ENCODE measurements at places on chromosomes 12 and 14.

DNA sequence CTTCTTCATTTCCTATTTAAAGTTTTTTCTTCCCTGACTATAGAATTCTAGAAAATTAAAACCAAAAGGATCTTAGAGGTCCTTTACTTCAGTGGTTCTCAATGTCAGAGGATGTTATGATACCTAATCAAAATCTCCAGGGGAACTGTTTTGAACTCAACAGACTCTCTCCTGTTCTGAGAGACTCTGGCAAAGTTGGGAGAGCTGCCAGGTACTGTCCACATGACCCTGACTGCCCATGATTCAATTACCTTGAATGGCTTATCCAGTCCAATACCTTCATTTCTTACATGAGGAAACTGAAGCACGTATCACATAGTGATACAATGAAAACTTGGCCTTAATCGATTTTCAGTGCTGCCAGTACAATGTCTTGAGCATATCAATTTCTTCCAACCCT, 16.6 kb downstream of the ALKBH1 start:
- DNase-seq, result no peak

- DNase-seq, result no peak
Observed at GRCh38 chr12:28540324-28540714, 350.1 kb downstream of the CCDC91 start.

GRCh38 chr12:64671681-64672080, 61.4 kb downstream of the RASSF3 start:
- no peak for DNase-seq

DNA sequence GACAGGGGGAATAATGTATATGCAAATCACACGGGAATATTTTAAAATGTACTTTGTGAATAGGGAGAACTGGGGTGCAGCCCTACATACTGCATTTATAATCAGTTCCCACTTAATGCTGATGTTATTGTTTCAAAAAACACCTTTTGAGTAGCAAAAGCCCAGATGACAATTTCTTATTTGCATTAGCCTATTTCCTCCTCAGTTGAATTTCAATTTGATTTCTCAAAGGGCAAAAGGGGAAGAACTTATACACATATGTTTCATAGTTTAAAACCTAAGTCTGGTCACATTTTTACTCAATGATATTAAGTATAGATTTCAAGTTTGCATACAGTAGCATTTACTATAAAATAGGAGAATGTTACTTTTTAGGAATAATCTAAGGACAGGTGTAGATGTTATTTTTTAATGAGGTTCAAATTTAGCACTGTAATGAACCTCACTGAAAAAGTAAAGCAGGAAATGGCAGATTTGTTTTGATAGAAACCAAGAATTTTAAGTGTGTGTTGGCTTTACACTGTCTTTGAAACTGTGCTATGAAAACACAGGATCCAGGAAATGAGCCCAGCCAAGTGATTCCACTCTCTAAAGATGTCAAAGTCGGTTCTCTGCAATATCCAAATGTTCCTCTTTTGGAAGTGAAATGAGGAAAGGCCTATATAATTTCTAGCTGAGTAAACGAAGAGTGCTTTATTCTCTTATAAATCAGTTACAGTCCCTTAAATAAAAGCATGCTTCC, 367.4 kb downstream of the BTG1 start:
- no peak for DNase-seq

GRCh38 chr14:54453252-54453651, 12.1 kb upstream of the CNIH1 start:
- DNase-seq, result no peak

DNA sequence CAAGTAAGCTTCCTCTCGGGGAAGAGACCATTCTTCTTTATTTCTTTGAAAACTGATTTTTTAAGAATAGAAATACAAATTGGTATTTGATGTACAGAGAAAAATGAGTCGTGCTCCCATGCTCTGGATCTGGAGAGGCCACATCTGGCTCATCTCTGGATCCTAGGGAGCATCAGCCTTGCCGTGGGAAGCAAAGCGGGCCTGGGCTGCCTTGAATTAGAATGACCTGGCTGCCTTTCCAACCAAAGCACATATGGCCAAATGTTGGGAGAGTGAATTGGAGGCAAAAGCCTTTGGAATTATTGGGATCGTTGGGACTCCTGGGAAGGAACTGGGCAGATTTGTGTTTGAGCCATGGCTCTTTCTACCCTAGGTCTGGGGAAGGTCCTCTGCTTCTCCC, 80.0 kb downstream of the SLC25A47 start:
- DNase-seq, result no peak

- no peak for DNase-seq
Observed at GRCh38 chr12:76311796-76312195, 36.4 kb downstream of the BBS10 start.

DNA sequence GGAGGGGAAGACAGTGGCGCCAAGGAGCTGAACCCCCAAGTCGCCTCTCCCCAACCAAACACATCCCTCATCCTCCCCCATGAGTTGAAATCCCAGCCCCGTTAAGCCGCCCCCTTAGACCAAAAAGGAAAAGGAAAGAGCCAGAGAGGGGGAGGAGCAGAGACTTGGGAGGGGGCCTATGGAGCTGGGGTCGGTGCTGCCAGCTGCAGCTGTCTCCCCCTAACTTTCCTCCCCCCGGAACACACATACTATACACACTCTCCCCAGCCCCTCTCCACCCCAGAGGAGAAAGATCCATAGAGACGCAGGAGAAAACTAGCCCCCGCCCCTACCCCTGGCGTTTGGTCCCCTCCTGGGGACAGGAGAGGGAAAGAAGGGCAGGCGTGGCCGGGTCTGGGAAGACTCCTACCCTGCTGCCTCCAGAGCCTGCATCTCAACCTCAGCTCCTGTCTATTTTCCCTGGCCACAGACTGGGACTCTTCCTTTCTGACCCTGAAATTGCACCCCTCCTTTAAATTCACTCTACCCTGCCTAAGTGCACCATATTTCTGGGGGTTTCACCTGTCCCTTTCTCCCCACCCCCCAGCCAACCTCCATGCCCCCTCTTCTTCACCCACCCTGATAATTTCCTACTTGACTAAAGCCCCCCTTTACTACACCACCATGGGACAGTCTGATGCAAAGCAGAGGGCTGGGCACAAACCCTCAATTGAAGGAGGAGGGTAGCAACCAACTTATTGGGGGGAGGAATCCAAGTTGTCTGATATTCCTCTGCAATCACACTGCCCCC, 1.7 kb upstream of the HOXC9 start:
- DNase-seq, result no peak

DNA sequence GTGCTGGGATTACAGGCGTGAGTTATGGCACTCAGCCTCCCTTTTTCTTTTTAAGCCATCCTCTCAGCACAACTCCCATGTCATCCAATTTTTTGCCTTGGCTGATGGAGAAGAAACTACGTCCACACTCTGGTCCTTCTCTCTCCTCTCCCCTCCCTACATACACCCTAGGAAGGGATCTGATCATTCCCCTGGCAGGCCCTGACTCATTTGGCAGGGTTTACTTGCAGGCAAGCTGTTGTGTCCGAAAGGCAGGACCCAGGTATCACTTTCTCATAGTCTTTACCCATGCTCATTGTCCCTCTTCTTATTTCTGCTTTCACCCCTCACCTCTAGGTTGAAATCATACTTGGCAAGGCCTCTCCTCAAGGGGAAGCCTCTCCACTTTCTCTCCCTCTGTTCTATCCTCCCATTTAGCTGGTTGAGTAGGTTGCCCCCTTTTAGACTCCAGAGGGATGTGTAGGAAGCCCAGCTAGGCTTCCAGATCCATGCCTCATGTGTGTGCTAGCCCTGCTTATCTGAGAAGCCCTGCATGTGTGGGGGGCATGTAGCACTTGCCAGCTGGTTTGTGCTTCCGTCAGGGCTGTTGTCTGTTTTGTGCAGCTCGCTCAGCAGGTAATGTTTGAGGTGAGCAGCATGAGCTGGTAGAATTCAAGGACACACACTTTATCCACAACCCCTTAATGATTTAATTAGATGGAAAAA, 14.8 kb downstream of the GPR19 start:
- DNase-seq, result no peak

DNA sequence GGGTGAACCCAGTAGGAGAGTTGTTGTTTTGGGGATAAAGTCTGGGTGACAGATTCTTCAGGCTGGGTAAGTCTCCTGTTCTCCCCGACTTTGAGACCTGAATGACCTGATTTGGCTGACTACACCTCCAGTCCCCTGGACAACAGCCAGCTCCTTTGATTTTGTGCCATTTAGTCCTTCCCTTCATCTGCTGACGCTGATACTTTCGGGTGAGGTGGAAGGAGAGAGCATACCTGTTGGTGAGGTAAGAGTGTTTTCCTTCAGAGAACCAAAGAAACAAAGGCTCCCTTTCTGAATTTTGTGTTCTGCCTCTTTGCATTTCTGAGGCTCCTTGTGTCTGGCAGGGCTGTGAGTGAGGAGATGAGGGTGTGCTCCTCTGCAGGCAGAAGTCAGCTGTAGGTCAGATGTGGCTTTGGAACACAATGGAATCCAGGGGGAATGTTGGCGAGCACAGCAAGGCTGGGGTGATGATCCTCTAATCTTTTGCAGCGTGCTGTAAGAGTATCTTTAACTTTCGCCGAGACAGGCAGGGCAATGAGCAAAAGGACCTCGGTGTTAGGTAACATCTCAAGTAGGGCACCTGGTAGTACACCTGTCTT, 12.1 kb downstream of the ETV6 start:
- no peak for DNase-seq

Measured in MG63 (cell line).